ENCODE measurements at places on chromosomes 5 and 9.

- DNase-seq, result no peak
These were observed 201.7 kb downstream of the GADD45G start for GRCh38 chr9:89806371-89807100.

DNA sequence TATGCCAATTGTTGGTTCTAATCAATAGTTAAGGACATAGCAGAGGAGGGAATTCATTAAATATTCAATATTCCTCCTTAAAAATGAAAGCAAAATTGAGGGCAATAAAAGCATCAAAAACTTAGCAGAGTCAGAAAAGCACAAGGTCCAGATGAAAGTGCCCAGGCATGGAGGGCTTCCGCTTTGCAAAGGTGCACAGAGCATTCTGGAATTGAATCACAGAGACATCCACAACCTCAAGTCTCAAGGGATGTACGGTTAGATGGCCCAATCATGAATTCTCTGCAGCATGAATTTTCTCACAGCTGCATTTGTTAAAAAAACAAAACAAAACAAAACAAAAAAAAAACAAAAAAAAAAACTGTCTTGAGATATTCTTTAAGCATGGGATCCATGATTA lies 253.7 kb downstream of the SPOCK1 start:
- no peak for DNase-seq

- DNase-seq, result no peak
These were observed 804 bp downstream of the MED10 start for GRCh38 chr5:6377582-6377904.

DNA sequence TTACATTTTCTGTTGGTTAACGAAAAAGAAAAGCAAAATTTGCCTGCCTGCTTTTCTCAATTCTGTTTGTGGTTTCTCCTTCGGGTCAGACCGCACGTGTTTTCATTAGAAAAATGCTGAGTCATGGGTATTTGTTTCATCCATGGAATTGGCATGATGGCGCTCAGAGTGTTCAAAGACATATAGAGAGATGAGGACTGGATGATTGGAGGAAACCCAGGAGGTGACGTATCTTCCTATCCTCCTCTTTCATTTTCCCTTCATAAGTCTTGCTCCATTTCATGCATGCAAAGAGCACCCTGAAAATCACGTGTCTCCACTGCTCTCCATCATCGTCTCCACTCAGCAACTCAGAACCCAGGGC lies 353.8 kb upstream of the WWC1 start:
- no peak for DNase-seq

DNA sequence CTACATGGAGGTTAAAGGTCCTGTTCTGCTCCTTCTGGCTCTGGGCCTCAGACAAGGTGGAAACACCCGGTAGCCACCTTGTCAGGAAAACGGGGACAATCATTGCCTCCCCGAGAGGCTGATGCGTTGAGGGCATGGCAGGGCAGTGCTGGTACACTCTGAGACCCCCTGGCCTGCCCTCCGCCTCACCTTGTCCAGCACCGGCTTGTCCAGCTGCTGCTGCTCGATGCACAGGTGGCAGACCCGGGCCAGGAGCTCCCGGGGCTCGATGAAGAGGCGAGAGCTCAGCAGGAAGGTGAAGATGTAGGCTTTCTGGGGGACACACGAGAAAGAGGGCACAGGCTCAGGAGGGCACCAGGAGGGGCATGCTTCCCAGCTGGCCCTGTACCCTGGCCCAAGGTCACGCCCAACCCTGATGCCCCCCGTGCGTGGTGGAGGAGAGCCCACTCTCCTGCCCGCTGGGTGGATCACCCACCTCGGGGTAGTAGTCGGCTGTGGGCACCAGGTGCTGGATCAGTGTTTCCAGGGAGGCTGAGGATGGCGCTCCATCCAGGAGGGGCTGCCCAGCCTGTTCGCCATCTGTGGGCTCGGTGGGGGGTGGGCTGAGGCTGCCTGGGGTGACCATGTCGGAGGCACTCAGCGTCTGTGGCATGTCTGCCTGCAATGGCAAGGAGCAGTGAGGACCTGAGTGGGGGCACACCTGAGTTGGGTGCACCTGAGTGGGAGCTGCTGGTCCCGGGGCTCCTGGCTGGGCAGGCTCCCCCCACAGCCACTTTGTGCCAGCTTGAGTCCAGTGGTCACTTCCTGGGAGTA lies 66.0 kb upstream of the RNF130 start:
- no peak for DNase-seq

- no peak for DNase-seq
These were observed 30.9 kb upstream of the OR2K2 start for GRCh38 chr9:111360881-111361280.

- DNase-seq, result no peak
These were observed 603.6 kb downstream of the PSAT1 start for GRCh38 chr9:78900500-78900899.

DNA sequence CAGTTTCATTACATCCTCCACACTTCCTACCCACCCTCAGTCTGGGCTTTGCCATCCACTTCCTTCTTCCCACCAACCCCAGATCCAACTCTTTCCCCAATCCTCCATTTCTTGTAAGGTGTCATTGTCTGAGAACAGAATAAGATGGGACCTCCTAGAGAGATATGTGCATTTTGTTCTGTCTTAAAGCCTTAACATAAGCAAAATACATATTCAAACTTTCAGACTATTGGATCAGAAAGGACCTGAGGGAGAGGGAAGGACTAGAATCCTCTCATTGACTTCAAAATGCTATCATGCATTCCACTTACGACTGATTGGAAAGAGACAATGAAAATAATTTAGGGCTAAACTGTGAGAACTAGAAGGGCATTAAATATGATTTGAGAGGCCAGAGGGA lies 43.0 kb downstream of the AGXT2 start:
- no peak for DNase-seq

GRCh38 chr9:112819635-112820496 lies 69.3 kb downstream of the SNX30 start:
- peak; percentile 3 for DNase-seq

- no peak for DNase-seq
These were observed 128.7 kb downstream of the CEP120 start for GRCh38 chr5:123294544-123294943.

GRCh38 chr9:2125906-2126305 lies 110.8 kb downstream of the SMARCA2 start:
- DNase-seq, result no peak

Measured in thymus (tissue), 14 donors.